ENCODE measurements at places on chromosomes 4 and X.
A peak's percentile ranks its signal among the peaks of the same experiment; 100 is the strongest.

GRCh38 chr4:185651137-185651677 is 115.9 kb upstream of the PDLIM3 start:
- DNase-seq: no peak

GRCh38 chrX:110293658-110294057 is 24.2 kb downstream of the AMMECR1 start:
- DNase-seq: no peak

DNA sequence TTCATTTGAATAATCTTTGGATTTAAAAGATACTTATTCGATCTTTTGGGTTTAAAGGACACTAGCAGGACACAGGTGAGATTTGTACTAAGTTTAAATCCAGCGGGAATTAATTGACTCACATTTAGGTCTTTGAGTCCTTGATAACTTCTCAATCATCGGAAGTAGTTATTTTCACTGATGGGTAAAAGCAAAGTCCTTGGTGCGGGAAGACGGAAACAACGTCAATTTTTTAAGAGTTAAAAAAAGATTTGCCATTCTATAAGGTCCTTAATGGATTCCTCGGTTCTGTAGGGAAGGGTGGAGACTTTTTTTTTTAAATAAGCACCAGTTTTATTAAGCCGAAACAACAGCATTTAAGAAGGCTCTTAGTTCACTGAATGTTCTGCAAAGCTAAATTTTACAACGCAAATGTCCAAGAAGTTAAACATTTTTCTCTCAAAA is 2.9 kb downstream of the TMSB4X start:
- DNase-seq: peak; percentile 49

DNA sequence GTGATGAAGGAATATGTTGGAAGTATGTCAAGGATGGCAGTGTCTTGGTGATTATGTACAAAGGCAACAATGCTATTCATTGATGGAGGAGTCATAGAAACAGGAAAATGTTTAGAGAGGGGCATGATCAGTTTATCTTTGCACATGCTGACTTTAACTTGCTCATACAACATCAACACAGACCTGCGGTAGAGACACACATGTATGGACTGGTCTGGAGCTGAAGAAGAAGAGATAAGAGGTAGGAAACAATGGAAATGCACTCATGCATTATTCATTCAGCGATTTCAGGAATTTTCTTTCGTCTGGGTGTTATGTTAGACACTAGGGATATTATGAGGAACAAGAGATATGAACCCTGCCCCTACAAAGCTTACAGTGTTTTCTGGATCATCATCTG is 1252.3 kb upstream of the TENM3 start:
- DNase-seq: no peak

- DNase-seq: no peak
Measured at GRCh38 chr4:47690611-47691010, 147.3 kb downstream of the CORIN start.

- no peak for DNase-seq
Measured at GRCh38 chrX:131633285-131633917, 89.5 kb downstream of the OR13H1 start.

DNA sequence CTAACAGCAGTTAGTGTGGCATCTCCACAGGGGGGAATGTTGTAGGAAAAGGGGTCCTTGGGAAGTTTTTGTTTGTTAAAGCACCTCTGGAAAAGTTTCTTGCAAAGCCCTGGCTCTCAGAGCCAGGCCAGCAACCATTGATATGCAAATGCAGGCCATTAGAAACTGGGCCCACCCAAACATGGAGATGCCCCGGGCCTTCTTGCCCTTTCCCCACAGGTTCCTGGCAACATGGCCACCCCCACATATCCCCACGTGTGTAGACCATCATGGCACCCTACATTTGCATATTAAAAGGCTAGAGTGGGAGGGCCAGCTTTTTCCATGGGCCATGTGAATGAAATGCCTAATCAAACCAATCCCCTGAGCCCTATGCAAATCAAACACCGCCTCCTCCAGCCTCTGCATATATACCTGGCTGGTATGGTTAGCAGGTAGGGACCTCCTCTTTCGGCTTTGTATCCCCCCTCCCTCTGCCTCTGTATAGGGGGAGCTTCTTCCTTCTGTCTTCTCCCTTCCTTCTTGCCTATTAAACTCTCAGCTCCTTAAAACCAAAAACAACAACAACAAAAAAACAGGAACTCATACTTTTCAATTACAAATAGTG is 44.0 kb upstream of the ZCCHC13 start:
- DNase-seq: no peak

All from GM06990 (cell line).